ENCODE measurements at places on chromosomes 7 and 10. TPM values are rescaled to one million over a fixed set of nuclear protein-coding genes. Genes with fewer than 3 reads are reported as not detected.

Gene LIPF
- total RNA-seq, result not detected

- DNase-seq, result no peak
Observed at GRCh38 chr7:23622506-23622925, 25.3 kb downstream of the CCDC126 start.

DNA sequence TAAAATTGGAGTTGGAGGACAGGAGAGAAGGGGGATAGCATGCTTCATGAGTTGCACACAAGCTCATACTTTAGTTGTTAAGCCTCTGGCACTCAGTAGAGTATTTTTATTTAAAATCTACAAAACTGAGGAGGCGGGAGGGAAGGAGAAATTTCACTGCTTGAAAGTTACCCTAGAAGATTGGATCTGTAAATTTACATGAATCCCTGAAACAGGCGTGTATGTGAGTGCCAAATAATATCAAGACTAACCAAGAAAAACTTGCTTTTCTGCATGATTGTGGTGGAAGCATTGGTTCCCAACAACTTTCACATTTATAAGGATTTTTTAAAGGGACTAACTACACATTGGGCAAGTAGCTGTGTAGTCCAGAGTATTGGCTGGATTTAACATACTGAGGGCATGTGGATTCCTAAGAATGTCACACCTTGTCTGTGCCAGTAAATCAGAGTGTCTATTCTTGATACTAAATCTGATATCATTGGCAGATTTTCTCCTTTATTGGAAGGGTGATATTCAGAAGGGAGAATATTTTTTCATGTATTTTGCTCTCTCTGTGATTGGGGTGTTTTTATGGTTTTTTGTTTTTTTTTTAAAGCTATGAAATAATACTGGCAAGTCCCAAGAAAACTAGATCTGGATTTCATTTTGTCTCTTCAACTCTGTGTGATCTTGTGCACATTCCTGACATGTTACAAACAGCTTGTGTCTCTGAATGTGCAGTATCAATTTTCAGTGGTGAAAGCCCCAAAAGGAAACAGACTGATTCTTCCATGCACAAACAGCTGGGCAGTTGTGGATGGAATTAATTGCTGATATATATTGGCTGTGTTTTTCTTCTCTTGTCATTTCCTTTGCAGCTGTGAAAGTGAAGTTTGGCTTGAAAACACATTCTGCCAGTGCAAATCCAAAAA lies 67.2 kb downstream of the ADD3 start:
- DNase-seq, result no peak

DNA sequence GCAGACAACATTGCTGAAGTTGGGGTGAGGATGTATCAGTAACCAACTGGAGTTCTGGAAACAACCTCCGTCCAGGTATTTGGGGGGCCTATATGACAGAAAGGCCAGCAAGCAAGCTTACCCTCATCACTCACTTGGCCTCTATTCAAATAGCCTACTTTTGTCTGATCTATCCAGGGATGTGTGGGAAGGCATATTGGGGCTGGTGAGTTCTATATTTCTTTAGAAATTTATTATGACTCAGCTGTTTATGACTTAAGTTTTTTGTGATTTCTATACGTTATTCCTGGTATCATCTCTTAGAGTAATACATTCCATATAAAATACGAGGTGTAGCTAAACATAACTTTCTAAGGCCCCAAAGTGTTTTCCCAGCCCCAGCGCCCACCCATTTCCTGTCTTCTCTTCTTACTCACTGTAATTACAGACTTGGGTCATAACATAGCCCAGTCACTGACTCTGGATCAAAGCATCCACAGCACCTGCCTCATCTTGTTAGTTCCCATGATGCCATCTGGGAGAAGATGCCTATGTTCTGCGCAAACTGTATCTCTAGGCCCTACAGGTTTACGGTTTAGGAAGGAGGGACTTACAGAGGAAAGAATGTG lies 18.1 kb downstream of the GARS1 start:
- DNase-seq, result no peak

DNA sequence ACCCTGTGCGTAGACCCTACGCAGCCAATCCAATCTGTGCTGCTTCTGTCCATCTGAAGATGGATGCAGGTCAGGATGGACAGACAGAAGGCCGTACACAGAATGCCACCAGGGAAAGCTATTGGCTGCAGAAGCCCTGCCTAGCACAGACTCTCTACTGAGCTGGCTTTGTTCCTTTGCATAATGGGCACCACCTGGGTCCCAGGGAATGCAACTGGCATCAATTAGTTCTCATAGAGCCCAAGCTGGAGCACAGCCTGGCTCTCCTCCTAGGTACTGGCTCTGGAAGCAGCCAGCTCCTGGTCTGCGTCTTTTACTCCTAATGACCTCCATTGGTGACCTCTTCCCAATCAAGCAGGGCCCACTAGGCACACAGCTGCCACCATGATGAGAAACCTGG lies 26.8 kb upstream of the CACUL1 start:
- DNase-seq, result no peak

DNA sequence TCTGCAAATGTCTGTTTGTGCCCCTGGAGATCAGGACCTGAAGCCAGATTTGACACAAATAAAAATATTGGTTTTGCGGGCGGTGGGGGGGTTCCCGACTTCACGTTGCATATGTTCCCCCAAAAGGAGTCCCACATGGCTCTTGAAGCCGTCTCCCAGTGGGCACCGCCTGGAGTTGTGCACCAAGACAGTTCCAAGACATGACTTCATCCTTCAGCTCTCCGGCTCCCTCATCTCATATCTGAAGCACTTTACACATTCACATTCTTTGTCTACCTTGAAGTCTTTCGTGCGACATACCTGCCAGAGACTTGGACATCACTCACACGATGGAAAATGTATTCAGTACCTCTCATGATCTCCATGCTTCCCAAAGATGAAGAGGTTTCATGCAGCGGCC lies 362.8 kb upstream of the FOXK1 start:
- no peak for DNase-seq

- no peak for DNase-seq
Observed at GRCh38 chr10:113856563-113856962, 2.1 kb downstream of the NHLRC2 start.

DNA sequence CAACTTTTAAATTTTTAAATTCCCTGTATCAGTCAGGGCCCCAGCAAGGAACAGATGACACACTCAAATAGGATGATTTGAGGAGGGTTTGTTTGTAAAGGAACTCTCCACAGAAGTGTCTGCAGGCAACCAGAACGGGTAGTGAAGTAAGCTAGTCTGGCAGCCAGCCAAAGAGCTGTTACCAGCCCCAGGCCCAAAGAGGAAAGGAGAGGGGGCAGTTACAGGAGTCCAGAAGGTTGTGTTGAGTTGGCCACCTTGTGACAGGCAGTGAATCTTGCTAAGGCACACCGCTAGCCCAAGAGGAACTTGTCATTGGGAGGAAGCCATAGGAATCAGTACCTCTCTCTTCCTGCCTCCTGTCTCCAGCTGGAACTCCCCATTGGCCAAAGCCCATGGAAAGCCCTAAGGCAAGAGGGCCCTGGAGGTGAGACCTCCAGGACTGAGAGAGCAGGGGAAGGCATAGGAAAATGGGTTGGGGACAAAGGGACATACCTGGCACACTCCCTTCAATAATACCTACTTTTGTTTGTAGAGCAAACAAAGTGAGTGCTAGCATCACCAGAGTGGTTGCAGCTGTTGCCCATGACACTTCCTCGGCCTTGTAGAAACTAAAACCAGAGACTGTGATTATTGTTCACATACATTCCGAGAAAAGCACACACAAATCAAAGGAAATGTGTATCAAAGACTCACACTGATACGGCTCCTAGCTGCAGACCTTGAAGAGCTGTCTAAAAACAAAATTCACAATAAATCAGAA lies 25.4 kb upstream of the GATAD1 start:
- DNase-seq, result no peak

GRCh38 chr7:156474241-156474743 lies 166.3 kb upstream of the RNF32 start:
- DNase-seq, result no peak

Data from Peyer's patch (tissue), 4 donors.